ENCODE measurements at places on chromosomes 1 and 21.
A peak's percentile ranks its signal among the peaks of the same experiment; 100 is the strongest.

- no peak for DNase-seq
Observed at GRCh38 chr1:109620401-109620791, 759 bp downstream of the AMPD2 start.

DNA sequence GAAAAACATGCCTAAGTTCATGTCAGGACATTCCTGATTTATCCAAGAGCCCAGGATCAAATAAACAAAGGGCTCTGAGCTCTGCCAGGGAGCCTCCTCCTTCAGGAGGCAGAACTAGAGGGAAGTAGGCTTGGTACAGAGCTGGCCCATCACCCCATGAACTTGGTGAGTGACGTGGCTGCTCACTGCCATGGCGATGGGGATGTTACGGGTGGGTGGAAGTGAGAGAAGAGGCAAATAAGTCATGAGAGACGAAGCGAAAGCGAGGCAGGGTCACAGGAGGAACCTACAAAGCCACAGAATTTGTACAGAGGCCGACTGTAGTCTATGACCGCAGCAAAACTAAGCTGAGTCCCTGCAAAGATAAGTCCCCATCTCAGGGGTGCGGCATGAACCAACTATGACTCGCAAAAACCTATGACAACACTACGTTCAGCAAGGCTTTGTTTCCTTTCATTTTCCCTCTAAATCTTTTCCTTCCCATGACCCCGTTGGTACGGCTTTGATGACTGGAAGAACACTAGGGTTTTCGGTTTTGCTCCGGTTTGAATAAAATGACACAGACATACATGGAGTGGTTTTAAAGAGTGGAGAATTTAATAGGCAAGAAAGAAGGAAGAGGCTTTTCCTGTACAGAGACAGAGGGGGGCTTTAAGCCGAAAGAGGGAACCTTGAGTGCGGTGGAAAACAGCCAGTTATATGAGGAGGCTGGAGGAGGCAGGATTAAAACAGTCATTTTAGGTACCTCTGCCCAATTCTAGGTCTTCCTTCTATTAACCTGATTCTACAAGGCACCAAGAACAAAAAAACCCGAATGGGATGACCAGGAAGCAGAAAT lies 74.1 kb downstream of the CD46 start:
- DNase-seq = no peak

DNA sequence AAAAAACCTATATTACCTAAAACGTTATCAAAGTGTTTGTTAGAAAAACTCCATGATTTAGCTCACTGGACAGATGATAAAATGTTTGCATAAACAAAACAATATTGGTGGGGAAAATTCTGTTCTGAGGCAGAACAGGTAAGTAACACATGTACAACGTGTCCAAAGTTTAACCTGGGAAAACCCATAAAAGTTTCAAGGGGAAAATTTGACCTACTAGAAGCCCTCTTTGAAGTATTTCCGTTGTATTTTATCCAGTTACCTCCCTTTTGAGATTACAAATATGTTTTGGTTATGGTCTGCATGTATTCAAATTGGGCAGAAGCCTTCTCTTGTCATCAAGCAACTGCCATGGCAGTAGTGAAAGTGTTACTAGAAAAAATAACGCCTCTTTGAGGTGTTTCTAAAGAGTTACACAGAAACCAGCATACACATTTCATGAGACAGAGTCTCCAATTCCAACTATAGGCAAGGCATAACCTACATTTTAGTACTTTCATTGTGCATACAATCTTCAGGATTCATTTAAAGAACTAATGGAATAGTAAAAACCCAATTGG lies 58.0 kb upstream of the PDC start:
- DNase-seq = no peak

DNA sequence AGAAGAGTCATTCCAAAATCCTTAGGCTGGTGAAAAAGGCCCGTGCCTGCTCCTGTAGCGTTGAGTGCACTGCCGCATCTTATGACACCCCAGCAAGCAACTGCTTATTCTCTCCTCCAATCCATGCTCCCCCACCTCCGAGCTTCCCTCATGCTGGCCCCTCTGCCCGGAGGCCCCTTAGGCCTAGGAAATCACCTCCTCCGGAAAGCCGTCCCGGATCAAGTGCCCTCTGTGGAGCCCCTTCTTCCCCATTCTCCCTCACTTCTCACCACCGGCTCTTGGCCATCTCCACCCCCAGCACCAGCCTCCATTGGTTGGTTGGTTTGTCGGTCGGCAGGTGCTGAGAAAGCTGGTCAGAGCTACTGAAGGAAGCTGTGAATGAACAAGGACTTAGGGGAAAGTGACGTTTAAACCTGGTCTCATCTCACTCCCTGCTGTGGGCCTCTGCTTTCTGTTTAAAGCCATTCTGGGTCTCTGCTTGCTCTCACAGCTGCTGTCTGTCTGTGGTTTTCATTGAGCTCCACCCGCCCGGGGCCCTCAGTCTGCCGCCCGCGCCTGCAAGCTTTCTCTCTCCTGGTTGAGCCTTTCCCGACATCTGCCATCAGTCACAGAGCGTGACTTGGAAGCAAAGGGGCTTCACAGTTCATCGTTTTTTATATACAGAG lies 122.2 kb downstream of the KCNN3 start:
- DNase-seq = no peak

GRCh38 chr1:21865943-21866706 lies 54.1 kb downstream of the LDLRAD2 start:
- no peak for DNase-seq

GRCh38 chr1:200527670-200528069 lies 92.9 kb downstream of the KIF14 start:
- DNase-seq = no peak

DNA sequence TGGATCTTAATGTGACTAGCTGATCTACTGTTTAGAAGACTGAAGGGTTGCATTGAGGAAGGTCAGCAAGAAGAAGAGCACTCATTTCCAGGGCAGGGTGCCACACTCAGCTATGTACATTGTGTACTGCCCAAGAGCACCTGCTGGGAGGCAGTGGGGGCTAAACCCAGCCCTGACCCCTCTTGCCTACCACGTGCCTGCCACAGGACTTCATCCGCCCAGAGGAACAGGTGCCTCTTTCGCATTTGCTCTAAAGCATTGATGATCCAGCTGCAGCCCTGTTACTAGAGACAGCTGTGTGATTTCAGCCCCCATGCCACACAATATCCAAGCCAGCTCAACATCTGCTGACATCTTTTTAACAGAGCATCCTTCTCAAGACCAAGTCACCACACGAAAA lies 341.8 kb downstream of the LMX1A start:
- DNase-seq = no peak

GRCh38 chr1:115694805-115695204 lies 53.0 kb downstream of the VANGL1 start:
- no peak for DNase-seq

DNA sequence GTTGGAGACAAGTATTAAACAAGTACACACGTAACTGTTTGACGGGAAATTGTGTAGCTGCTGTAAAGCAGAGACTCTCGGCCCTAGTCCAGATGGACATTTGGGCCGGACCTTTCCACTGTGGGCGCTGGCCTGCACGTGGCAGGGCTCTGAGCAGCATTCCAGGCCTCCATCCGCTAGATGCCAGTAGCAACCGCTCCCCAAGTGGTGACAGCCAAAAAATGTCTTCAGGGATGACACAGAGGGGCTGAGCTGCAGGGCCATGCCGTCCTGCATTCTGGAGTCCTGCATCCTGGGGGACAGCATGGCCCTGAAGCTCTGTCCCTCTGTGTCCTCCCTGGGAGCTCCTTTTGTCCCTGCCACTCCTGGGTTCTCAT lies 24.8 kb downstream of the A3GALT2 start:
- peak; percentile 61 for DNase-seq

GRCh38 chr1:200535605-200536004 lies 84.9 kb downstream of the KIF14 start:
- DNase-seq = no peak

- DNase-seq = no peak
Observed at GRCh38 chr1:92968138-92969032, 7.1 kb upstream of the DIPK1A start.

DNA sequence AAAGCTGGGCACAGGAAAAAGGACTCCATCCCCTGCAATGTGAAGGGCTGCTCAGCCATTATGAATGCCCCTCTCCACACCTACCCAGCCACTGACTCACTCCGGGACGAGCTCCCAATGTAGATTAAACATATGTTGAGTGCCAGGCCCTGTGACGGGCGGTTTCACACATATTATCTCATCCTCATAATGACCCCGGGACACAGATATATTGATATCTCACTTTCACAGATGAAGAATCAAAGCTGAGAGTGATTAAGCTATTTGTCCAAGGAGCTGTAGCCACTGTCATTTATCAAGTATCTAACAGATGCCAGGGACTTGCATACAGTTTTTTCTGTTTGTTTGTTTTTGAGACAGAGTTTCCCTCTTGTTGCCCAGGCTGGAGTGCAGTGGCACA lies 35.0 kb upstream of the SLC30A1 start:
- no peak for DNase-seq

GRCh38 chr1:68293609-68294366 lies 61.5 kb upstream of the WLS start:
- DNase-seq = no peak

DNA sequence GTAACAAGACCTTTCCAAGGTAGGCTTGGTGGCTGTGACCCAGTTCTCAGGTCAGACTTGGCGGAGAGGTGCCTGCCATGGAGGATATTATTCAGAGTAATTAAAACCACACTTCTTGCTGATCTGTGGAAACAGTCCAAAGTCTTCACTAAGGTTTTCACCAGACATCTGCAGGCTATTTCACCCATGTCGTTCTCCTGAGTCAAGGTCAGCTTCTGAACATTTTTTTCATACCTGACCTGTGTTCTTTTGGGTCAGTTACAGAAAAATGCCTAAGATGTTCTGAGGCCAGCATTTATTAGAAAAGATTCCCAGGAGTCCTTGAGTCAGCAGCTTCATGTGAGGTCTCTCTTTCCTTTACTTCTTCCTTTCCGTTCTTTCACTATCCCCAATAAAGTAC lies 54.9 kb downstream of the RGL1 start:
- no peak for DNase-seq

GRCh38 chr1:228804640-228805413 lies 69.5 kb downstream of the RHOU start:
- DNase-seq = no peak

DNA sequence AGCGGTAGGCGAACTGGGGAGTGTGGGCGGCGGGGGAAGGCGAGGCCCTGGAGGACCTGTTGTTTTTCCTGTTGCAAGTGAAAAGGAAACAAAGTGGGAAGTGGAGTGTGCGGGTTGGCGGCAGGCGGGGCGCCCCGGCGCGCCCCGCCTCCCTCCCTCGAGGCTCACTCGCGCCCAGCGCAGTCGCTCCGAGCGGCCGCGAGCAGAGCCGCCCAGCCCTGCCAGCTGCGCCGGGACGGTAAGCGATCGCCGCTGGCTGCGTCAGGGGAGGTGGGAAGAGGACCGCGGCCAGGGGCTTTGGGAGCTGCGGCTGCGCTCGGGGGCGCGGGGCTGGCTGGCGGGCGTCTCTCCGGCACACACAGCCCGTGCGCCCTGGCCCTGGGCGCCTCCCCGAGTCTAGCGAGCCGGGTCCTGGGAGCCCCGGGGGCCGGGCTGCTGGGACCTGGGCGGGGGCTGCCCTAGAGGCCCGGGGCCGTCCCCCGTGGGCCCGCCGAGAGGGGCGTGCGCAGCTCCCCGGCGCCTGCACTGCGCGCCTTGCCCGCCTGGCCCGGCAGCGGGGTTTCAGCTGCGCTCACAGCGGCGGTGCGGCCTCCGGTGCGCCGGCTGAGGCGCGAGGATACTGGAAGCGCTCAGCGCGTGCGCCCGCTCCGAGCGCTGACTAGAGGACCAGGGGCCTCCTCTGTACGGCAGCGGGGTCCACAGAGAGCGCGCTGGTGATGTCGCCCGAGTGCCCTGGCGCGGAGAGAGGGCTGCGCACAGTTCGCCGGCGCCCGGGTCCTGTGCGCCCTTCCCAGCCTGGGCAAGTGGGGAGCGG lies at the start of gene PIK3CD:
Gene PIK3CD (plus strand): TSS at position 167 of the 814 bp plus-strand sequence. CDS start 58,725 bp downstream, outside the sequence.
- no peak for DNase-seq

DNA sequence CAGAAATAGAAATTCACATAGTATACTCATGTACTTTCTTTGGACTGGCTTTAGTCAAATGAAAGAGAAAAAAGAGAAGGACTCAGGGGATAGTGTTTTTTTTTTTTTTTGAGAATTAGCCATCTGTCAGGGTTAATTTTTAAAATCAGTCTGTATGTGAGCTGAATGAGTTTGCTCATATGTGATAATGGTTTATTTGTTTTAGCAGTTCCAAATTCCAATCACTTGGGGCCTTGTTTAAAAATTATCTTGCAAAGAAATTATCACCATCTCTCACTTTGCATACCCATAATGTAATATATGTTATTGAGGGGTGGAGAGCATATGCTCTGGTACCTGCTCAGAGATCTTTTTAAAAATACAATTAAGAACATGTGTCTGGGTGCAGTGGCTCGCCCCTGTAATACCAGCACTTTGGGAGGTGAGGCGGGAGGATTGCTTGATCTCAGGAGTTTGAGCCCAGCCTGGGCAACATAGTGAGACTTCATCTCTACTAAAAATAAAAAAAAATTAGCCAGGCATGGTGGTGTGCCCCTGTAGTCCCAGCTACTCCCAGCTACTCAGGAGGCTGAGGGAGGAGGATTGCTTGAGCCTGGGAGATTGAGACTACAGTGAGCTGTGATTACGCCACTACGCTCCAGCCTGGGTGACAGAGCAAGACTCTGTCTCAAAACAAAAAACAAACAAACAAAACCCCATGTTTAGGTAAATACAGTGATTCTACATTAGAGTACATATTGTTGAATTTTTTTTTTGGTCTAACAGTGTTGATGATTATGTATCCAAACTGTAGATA lies 19.7 kb downstream of the GNAI3 start:
- DNase-seq = no peak

DNA sequence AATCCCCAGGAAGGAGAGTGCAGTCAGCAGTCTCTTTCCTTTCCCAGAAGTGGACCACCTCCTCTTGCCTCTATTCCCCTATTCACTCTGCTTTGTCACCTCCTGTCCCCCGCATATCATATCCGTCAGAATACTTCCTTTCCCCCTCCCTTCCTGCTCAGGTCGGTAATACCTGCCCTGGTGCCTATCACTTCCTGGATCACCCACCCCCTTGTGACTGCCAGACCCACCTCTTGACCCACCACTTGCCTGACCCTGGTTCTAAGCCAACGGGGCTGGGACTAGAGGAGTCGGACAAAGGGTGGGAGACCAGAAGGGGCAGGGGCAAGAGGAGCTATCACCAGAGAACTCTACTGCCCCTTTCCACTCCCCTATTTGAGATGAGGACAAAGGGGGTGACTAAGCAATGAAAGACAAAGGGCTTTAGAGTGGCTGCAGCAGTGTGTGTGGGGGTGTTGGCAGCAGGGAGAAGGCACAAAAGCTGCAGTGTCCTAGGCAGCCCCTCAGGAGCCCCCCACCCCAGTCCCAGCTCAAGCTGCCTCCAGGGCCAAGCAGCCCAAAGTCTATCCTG lies 1.7 kb upstream of the ADAMTS4 start:
- no peak for DNase-seq

Data from cerebellar nuclear complex (tissue), 1 donor.